ENCODE measurements at places on chromosomes 13 and 19.
A peak's percentile ranks its signal among the peaks of the same experiment; 100 is the strongest.

DNA sequence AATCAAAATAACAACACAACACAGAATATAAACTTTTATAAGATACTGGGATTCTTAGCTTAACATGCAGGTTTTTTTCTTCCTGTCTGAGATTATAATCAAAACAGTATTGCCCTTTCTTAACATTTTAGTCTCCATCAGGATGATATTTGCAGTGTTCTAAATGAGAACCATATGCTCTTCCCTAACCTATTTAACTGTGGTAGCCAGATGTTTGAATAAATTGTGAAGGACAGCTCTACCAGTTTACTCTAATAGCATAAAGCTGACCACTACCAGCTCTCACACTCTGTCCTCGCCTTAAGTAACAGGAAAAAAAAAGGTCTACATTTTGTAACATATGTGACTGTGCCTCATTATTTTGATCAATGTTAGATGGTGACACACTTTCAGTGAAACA is 618.7 kb upstream of the SGCG start:
- no peak for DNase-seq

DNA sequence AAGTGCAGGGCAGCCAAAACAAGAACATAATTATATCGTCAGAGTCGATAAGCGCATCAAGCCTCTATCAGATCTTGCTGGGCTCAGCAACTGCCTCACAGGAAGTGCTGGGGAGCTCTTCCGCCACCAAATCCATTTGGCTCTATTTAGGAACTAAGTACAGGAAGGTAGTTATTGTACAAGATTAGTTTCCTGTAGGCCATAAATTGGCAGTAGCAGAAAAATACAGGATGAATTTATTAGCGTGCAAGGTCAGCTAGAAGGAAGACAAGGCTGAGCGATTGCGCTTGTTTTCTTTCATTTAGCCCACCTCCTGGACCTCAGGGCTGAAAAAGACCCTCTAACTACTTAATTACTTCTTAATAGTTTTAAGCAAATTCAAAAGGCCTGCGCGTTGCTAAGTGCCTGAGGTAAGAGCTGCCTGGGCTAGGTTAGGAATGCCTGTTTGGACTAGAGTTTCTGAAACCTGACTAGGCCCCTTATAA is 118.5 kb downstream of the IRS2 start:
- DNase-seq, result no peak

GRCh38 chr13:42544246-42544926 is 29.6 kb upstream of the TNFSF11 start:
- DNase-seq, result no peak

DNA sequence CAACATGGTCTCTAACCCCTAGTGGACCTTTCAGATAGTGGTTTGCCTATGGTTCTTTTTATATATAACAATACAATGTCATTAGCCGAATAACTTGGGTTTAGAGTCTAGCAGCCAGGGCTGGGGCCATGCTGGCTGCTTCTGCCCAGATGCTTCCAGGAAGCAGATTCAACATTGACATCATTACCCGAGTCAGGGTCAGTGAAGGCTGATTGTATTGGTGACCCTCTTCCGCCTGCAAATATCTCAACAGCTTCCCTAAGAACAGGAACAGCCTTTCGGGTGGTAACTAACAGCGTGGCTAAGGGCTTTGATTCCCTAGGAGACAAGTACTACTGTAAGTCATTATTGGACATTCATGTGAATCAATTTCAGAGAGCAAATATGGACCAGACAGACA is 476.4 kb downstream of the UQCRFS1 start:
- DNase-seq, result no peak

GRCh38 chr19:24032651-24033050 is 54.3 kb upstream of the ZNF254 start:
- no peak for DNase-seq

GRCh38 chr19:36604656-36605100 is 435 bp upstream of the ZNF382 start:
- DNase-seq, result peak; percentile 21

DNA sequence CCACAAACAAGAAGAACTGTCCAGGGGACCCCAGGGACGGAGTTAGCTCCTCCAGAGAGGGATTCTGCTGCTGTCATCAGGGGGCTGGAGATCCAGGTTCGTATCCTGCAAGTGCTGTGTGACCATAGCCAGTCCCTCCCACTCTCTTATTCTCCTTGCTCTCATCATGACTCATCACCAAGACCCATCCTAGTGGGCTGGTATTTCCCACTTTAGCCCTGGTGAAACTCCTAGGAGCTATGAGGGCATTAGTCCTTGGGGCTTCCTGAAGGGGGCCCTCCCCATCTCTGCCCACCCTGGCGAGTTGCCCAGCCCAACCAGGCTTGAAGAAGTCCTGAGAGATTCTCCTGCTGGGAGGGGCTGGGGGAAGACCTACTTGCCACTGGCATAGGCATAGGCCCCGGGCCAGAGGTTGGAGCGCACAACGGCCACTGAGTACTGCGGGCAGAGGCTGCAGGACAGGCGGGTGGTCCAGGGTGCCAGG is 7.5 kb upstream of the DMWD start:
- no peak for DNase-seq

DNA sequence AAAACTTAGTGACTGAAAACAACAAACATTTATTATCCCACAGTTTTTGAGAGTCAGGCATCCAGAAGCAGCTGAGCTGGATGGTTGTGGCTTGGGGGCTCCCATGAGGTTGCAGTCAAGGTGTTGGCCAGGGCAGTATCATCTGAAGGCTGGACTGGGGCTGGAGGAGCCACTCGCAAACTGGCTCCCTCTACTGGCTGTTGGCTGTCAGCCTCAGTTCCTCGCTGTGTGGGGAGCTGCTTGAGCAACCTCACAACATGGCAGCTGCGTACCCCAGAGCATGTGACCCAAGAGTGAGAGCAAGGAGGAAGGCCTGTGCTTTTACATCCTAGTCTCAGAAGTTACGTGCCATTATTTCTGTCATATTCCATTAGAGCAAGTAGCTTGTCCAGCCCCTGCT is 9.7 kb downstream of the YJU2 start:
- no peak for DNase-seq

DNA sequence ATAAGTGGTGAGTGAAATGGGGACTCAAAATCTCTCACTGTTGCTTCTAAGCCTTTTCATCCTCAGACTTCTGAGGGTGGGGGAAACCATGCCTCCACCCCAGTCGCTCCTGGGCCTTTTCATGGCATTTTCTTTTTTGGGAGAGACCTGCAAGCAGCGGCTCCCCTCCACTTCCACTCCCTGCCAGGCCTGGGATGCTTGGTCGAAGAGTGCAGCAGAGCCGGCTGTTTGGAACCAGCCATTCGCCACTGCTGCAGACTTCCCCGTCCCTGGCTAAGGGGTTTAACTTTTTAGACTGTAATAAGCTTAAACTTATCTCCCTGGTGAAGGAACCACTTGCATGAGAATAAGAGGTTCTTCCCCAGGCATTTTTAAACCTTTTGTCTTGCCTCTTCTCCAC is 617.2 kb downstream of the PCDH9 start:
- DNase-seq, result no peak

DNA sequence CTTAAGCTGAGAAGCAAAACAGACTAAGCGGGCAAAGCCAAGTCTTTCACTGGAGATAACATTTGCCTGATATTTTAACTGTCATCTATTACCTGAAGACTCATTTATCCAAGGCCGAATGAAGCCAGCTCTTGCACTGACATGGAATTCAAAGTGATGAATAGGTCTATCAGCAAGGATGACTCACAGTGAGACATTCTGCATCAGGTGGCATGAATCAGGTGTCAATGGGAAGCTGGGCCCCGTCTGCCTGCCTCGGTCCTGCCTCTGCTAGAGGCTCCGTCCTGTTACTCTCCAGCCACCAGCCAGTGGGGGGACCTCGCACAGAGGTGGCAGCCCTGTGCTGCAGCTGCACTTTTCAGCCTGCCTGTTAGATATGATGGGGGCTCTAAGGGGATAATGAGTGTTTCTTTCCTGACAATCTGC is 23.5 kb downstream of the STARD13 start:
- peak; percentile 56 for DNase-seq

DNA sequence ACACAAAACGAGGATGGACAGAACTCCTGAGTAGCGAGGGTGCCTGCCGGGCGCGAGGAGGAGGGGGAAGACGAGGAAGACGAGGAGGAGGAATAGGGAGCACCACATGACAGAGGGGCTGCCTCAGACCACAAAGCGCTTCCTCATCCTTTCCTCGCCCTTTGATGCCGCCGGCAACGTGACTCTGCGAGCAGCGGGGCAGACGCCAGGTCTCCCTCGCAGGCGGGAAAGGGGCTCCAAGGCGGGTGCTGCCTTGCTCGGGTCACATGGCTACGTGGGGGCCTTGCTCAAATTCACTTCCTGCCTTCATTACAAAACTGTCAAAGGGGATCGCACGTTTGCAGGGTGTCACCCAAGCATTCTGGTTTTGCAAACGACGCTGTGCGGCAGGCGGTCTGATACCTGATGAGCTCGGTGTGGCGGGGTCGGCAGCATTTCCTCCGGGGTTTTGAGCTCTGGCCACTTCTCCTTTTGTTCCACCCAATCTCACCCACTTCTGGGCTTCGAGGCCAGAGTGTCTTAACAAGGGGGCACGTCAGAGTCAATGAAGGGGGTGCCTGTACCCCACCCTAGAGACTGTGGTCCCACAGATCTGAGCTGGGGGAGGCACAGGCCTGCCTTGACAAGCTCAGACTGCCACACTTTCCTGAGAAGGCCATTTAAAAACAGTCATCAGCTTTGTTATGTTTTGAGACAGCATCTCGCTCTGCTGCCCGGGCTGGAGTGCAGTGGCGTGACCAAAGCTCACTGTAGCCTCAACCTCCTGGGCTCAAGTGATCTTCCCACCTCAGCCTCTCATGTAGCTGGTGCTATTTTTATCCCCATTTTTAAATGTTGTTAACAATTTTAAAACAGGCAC is 14.9 kb downstream of the MAP2K2 start:
- DNase-seq, result no peak

GRCh38 chr19:45705115-45705514 is 12.6 kb downstream of the QPCTL start:
- no peak for DNase-seq

- DNase-seq, result no peak
Measured at GRCh38 chr13:72740015-72740414, 12.3 kb downstream of the BORA start.

DNA sequence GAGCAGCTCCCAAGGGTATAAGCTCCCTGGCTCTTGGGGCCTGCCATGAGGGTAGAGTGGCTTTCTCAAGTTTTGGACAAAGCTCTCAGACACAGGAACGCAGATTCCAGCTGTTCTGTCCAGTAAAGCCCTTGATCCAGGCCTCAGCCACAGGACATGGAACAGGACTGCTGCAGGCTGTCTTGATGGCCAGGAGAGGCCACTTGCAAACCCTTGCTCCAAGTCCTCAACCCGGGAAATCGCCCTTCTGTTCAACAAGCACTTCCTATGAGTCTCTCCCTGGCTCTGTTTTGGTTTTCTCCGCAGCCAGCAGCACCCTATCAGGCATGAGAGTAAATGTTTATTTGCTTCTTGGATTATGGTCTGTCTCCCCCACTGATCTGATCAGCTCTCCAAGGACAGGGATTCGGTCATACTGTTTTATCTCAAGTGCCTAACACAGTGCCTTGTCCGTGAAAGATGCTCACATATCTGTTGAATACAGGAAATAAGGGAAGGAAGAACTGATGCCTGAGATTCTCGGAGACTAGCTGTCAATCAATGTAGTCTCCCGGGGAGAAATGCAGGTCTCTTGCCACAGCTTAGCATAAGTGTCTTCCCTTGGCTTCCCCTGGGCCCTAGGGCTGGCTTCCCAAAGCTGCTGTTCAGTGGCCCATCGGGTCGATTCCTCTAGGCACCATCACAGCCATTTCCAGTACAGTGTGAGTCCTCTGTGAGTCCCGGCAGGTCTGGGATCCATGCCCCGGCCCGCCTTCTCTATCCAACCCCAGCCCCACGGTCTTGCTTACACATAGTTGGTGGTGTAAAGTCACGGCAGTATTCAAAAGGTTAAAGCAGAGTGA is 90.8 kb downstream of the TSHZ3 start:
- peak; percentile 56 for DNase-seq

GRCh38 chr19:8445488-8446001 is 770 bp downstream of the HNRNPM start:
- peak; percentile 54 for DNase-seq

DNA sequence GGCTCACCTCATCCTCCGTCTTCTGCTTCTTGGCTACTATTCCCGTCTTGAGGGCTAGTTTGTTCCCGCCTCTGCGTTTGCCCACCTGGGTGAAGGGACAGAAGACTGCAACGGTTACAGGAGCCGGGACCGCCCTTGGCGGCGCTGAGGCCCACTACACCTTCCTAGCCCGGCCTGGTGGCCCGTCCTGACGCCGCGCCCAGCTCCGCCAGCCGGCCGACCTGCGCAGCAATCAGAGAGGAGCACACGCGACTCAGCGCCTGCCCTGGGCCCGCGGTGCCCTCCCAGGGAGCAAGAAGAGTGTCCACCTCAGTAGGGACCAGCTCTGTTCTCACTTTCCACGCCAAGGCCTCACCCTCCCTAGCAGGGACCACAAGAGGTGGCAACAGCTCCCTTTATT is 3.1 kb downstream of the TRIR start:
- no peak for DNase-seq

GRCh38 chr13:111228262-111229144 is 91.9 kb upstream of the TEX29 start:
- peak; percentile 48 for DNase-seq

DNA sequence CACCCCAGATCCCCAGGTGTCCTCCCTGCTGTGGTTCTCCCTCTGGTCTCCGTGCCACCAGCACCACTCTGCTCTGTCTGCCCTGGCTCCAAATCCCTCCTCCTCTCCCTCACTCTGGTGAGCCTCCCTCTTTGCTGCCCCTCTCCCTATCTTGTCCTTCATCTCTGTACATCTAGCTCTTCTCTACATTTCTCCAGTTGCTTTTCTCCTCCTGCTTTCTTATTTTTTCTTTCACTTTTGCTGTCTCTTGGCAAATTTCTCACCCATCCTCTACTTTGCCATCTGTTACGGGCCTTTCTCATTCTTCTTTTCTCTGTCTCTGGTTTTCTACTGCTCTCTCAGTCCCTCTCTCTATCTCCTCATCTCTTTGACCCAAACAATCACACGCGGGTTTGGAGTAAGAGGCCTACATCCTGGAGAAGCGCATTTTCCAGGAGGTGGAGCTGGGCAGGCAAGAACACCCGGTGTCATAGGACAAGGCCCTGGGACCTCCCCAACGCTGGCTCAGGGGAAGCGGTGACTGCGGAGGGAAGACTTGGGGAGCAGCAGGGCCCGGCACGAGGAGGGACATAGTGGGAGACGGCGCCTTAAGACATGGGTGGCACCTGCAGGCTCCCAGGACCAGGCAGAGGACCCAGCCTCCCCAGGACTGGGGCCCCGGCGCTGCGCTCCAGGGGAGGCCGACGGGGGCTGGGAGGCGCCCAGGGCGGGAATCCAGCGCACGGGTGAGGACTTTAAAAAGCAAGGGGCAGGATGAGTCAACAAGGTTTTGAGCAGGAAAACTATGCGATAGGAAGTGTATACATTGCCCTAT is 9.9 kb downstream of the ZNF611 start:
- DNase-seq, result no peak

DNA sequence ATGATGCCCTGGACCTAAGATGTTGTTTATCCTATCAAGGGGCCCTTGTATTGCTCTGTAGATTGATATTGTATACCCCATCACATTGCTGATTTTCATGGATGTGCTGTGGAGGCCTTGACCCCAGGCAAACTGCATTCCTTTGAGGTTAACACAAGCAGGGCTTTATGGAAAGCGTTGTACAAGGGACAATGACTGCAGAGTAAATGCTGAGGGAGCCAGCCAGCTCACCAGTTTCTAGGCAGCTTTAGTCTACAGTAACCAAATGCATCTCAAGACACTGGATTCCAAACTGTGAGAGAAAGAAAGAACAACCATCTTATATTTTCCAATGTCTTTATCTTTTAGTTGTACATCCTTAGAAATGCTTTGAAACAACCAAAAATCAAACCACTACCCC is 34.1 kb upstream of the EDNRB start:
- no peak for DNase-seq

- DNase-seq, result no peak
Measured at GRCh38 chr19:9971166-9971897, 35.0 kb upstream of the OLFM2 start.

Data from fibroblast of villous mesenchyme (primary cell).